ENCODE measurements at places on chromosomes 1 and 21.

DNA sequence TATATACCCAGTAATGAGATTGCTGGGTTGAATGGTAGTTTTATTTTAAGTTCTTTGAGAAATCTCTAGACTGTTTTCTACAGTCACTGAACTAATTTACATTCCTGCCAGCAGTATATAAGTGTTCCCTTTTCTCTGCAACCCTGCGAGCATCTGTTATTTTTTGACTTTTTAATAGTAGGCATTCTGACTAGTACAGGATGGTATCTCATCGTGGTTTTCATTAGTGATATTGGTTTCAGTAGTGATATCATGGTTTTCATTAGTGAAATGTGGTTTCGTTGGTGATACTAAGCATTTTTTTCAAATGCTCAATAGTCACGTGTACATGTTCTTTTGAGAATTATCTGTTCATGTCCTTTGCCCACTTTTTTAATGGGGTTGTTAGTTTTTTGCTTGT, 316.8 kb downstream of the PTBP2 start:
- DNase-seq = no peak

DNA sequence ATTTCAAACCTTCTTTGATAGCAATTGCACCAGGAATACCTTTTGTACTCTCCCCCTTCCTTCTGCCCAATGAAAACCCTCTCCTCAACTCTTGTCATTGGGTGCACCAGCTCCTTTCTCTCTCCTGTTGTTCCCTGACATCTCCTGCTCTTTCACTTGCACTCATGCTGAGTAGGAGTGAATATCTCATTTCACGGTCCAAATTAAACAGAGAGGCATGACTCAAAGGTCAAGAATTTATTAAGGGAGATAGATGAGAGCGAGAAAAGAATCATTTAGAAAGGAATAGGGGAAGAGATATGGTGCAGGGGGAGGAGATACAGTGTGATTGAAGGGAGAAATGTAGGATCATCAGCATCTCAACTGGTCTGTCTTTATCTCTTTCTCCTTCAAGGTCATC, 22.1 kb downstream of the AIM2 start:
- no peak for DNase-seq

DNA sequence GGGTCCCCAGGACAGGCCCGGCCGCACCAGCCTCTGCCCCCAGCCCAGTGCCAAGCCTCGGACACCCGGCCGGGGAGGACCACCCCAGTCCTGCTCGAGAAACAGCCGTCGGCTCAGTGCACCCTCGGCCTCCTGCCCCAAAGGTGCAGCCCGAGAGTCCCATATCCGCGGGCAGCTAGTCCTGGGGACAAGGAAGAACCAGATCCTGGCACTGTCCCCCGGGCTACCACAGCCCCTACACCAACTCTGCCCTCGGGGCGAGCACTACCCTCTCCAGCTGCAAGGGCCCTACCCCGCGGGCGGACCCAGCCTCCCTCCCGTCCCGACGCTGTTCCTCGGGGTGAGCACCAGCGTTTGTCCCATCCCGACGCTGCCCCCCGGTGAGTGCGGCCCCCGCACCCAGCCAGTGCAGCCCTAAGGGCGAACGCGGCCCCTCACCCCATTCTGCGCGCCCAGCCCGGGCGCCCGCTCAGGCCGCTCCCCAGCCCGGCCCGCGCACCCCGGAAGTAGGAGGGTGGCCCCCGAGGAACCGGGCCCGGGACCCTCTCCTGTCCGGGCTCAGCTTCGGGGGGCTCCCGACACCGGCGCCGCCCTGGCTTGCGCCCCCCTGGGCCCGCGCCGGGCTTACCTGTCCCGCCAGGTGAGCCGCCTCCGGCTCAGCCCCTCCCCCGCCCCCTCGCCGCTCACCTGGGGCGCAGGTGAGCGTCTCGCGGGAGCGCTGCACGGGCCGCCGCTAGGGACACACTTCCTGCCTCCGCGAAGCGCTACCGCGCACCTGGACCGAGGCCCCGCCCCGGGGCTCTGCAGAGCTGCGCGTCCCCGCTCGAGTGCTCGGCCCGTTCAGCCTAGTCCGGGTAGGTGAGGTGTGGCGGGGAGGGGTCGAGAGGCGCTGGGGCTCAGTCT, at the start of gene KDF1:
Gene KDF1 (minus strand): TSS at position 747 of the 903 bp plus-strand sequence. CDS start 8,088 bp downstream, outside the sequence.
- no peak for DNase-seq

- no peak for DNase-seq
Observed at GRCh38 chr1:15023205-15023604, 130.3 kb upstream of the TMEM51 start.

DNA sequence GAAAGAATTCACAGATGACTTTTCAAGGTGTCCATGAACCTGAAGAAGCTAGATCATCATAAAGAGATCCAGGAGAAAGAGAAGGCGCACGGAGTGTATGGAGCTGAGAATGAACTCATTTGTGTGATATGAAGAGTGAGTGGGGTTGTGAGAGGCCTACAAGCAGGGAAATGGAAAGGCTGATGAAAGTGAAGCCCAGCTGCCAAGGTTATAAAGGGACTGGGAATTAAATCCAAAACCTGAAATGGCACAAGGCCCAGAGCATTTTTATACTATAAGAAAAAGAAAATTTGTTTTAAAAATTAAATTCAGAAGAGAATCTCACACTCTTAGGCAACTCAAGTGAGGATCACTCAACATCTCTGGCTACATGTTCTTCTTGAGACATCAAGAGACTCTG, 43.4 kb downstream of the HSD3B1 start:
- DNase-seq = no peak

- no peak for DNase-seq
Observed at GRCh38 chr1:55610203-55610602, 395.0 kb upstream of the USP24 start.

Measured in D341Med (cell line).